ENCODE measurements at places on chromosomes 5 and 9.

GRCh38 chr9:71121275-71122021, at the start of gene TRPM3:
Gene TRPM3, minus strand, starts transcription at chr9:71121621. Its CDS starts 267 bp downstream, at chr9:71121354.
- no peak for DNase-seq

- no peak for DNase-seq
These were observed 100.6 kb downstream of the CETN3 start for GRCh38 chr5:90308787-90309585.

DNA sequence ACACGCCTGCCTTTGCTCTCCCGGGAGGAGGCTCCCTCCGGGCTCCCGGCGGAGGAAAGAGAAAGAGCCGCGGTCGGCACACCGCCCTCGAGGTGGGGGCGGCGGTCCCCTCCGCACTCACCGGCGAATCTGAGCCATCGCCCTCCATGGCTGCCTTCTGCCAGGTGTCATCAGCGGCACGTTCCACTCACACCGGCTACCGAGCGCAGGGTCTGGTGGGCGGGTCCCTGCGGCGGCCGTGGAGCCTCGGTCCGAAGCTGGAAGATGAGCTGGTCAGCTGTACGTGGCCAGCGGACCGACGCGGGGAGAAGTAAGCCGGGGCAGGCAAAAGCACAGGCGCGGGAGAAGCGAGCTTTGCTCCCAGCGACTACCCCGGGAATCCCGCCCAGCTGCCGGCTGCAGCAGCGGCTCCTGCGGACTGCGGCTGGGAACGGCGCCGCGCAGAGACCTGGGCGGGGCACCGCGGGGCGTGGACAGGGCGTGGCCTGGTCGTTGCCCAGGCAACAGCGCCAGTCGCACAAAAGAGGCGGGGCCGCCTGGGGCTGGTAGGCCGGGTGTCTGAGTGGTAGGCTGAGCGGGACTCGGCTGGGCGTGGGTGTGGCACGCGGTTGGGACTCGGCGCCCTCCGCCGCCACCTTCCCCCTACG, at the start of gene TRIM36:
TRIM36 (minus strand) TSS at position 422 of the 647 bp plus-strand sequence; CDS start at position 148, 274 bp downstream.
- DNase-seq = peak; percentile 84

DNA sequence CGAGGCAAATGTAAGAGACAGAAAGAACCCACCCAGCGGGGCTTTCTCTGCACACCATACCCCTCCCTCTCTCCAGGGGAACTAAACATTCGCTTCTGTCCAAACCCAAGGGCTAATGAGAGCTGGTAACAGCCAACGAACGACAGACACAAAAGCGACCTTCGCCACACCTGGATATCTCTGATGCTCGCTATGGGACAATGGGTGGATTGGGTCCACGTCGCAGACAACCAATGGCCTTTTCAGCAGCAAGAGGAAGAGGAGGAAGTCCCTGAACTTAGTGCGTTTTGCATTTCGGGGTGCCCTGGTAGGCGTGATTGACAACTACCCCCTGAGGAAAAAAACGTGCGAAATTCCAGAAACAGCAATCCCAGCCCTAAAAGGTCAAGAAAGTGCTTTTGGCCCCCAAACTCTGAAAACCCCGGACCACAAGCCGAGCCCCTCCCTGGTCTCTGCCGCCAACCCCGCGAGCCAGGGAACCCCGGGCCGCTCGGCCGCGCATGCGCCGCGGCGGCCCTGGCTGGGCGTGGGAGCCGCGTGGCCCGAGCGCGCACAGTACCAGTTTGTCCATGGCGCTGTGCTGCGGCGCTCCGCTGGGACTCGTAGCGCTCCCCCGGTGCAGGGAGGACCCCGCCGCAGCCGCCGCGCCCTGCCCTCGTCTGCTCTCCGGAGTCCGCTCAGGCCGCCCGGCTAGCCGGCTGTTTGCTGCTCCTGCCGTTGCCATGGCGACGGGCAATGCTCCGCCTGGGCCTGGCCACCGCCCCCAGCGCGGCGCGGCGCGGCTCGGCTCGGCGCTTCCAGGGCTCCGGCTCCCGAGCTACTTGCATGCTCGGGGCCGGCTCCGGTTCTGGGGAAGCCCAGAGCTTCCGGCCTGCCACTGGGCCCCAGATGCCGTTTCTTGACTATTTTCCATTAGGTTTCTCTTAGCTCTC, 66.9 kb upstream of the DNAH5 start:
- peak; percentile 94 for DNase-seq

DNA sequence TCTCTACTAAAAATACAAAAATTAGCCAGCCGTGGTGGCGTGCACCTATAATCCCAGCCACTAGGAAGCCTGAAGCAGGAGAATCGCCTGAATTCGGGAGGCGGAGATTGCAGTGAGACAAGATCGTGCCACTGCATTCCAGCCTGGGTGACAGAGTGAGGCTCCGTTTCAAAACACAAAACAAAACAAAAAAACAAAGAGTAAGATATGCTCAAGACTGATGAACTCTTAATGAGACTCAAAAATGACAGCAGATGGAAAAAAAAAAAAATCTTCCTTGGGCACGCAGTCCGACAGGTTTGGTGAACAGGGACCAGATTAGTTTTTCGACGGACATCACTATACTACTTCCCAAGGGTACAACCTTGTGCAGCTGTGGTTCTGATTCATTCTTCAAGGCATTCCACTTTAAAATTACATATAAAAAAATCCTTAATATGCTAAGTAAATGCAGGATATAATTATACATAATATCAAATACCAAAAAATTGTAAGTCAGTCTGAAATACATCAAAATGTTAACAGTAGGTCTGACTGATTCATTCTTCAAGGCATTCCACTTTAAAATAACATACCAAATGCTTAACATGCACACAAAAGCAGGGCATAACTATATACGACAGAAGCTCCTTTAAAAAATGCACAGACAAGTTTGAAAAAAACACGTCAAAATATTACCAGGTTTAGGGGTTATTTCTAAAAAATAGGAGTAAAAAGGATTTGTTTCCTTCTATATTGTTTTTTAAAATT, 12.3 kb downstream of the PSIP1 start:
- no peak for DNase-seq

DNA sequence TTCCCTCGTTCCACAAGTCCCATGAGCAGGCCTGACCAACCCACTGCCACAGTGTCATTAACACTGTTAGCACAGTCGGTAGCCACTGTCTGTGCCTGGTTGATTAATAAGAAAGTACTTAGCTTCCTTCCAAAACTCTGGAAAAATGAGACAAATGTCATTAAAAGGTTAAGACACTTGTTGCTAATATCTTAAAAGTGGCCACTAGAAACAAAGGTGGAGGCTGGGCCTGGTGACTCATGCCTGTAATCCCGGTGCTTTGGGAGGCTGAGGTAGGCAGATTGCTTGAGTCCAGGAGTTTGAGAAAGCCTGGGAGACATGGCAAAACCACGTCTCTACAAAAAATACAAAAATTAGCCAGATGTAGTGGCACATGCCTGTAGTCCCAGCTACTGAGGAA, 194.0 kb downstream of the PDZD2 start:
- no peak for DNase-seq

DNA sequence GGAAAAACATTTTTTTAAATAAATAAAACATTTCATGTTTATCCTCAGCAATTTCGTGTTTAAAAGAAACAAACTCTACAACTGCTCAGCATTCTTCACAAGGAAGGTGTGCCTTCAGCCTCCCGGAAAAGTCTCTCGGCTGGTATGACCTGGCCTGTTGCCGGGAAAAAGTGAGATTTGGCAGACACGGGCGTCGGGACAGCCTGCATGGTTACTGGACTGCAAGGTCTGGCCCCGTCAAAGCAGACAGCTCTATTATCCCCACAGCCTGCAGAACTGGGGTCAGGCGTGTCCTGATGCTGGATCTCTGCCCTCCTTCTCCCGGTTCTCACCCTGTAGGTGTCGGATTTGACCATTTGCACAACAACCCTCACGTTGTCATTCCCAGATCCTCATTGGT, 120.3 kb upstream of the SPATA31C2 start:
- DNase-seq = no peak

GRCh38 chr5:129094924-129095899, 663 bp downstream of the ISOC1 start:
- no peak for DNase-seq

DNA sequence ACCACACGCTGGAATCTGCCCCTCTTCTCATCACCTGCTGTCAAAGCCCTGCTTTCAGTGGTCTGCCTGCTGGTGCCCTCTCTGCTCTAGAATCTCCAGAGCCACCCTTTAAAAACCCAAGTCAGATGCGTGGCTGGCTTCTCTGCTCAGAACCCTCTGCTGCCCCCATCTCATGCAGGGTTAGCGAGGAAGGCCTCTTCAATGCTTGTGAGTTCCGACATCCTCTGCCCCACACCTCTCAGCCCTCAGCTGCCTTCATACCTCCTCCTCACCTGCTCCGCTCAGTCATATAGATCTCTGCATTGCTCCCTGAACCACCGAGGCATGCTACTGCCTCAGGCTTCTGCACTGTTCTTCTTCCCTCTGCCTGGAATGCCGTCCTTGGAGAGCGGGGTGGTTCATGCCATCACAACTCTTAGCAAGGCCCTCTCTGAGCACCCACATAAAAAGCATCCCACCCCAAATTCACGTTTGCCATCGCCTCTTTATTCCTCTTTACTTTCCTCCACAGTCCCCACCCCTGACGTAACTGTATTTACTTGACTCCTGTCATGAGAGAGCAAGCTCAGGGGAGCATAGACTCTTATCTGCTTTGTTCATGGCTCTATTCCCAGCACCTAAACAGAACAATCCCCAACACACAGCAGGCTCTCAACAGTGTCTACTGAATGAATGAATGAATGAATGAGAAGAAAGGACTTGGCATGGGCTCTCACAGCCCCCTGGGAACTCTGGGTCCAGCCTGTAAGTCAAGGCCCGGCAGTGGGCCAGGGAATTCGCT, 10.4 kb downstream of the SHB start:
- no peak for DNase-seq

DNA sequence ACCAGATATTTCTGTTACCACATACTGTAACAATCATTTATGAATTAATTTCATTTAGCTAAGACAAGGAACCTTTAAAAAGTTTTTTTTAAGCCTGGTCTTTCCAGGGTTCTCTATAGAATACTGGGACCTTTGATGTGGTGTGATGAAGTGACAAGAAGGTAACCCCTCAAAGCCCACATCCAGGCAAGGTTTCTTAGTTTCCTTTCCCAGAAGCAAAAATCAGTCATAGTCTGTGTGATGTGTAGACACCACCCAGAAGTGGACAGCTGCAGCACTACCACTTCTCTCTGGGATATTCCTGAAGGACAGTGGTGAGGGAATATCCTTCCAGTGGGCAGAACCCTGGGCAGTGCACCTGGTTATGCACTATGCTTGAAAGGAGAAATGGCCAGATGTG, 115.6 kb downstream of the TTC39B start:
- no peak for DNase-seq

DNA sequence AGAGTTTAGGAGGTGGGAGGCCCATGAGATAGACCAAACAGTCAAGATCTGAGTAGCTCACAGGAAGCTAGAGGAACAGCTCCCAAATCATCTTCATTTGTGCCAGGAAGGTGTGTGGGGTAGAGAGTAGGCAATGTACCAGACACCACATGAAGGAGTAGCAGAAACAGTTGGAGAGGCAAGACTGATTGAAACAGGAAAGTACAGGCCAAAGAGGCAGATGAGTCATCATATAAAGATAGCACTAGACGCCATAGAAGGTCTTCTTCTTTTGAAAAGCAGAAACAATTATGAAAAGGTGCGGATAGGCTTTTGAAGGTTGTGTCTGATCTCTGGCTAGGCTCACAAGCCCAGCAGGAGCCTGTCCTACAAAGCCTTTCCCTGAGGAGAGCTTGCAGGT, 62.7 kb upstream of the PALM2AKAP2 start:
- DNase-seq = no peak

DNA sequence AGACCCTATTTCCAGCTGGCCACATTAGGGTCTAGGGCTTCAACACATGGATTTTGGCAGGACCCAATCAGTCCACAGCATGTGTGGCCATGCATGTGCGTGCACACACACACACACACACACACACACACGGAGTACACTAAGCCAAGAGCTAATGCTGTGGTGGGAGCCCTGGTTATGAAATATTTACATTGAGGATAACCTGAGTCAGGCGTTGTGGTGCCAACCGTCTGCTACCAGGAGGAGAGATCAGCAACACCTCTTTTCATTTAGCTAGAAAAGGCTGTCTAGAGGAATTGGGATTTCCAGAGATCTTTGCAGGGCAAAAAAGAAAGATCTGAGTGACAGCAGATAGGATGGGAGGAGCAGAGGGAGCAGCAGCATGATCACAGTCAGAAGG, 141.5 kb downstream of the TRPM3 start:
- DNase-seq = no peak

DNA sequence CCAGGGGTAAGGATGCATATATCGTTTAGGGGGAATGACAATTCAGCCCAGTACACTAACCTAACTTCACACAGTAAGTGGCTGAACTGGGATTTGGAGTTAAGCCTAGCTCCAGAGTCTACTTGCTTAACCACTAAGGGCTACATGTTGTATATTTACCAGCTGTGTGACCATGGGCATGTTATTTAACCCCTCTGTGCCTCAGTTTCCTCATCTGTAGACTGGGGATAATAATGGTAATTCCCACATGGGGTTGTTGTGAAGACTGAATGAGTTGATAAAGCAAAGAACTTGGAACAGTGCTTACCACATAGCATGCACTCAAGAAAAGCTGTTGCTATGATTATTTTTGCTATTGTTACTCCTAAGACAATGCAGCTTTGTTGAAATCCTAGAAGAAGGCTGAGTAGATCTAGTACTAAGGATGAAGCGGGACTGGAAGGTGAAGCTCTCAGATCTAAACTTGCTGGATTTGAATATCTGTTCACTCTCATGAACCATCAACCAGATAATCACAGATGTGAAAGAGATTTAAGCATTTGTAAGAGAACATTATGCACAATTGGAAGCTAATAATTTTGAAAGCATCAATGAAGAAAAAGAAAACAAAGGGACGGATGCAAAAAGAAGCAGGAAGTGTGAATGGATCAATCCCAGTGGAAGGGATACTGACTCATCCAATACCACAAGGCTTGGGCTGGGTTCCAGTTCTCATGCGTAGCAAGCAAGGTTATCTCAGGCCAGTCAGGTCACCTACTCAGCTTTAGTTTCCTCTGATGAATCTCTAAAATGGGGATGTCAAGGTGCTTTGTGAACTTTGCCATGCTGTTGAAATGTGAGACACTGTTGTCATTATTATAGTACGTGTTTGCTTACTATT, 78.5 kb upstream of the TBC1D2 start:
- no peak for DNase-seq

DNA sequence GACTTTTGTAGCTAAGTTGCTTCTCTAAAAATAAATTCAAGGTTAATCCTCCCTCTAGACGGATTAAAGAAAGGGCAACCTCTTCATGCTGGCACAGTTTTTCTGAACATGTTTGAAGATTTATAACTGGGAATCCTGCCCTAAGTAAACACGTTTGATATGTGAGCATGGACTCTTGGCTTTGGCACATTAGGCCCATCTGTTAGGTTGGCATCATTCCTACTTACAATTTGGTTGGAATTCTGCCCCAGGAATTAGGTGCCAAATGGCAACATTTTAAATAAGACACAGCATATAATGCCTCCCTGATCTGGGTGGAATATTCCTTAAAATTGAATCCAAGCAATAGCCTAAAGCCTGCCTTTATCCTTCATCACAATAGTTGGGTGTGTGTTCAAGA, 372.3 kb upstream of the CDH18 start:
- peak; percentile 94 for DNase-seq

DNA sequence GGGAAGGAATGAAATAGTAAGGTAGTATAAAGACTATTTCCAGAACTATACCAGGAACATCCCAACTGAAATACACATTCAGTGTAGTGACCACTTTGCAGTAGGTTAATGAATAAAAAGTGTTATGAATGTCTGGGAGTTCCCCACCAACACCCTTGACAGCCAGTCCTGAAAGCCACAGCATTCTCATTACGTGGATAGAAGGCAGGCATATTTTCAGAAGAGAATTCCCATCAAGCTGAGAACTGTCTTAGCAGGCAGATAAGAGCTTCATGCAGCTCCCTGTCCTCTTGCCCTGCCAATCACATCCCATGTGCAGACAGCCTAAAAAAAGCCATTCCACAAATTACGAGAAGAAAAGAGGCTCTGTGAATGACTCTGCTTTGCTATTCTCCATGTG, 695.0 kb downstream of the DTWD2 start:
- no peak for DNase-seq

All from NCI-H2171 (cell line).